ENCODE measurements at places on chromosomes 6 and 20.
A peak's percentile ranks its signal among the peaks of the same experiment; 100 is the strongest.

GRCh38 chr6:139370283-139370998 is 4.0 kb downstream of the CITED2 start:
- DNase-seq, result peak; percentile 82

DNA sequence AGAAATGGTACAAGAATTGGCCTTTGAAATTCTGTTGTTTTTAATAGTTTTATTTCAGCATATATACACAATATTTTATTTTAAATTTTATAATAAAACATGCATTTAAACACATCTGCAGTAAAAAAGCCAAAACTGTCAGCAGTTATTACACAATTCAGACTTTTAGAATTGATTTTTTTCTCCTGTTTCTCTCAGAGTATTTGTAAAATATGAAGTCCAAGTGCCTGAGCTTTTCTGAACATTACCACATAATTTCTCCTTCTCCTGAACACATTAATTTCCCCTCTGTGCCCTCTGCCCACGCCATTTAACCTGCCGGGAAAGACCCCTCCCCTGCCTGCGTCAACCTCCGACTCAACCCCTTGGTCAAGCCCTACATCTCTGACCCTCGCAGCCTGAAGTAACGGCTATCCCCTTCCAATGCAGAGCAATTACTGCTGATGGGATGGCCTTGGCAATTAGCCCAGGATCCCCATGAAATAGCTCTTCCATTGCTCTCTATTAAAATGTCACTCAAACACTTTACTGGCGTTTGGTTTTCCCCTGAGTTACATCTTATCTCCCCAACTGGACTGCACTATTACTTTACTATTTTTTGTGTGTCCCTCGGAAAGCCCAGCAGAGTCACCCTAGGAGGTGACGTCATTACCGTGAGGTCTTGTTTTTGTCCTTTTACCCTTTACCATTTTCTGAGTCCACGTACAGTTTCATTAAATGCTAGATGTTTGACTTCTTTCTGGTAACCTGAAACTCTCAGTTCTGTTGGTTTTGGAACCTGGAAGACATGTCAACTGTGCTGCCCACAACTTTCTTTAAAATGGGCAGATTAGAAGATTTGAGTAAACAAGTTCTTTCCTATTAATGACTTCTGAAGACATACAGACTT is 146.7 kb upstream of the TAB2 start:
- DNase-seq, result no peak

GRCh38 chr6:165950316-165950715 is 217.3 kb downstream of the TBXT start:
- DNase-seq, result no peak

- DNase-seq, result no peak
Observed at GRCh38 chr20:35743693-35744491, 1.8 kb upstream of the RBM39 start.

DNA sequence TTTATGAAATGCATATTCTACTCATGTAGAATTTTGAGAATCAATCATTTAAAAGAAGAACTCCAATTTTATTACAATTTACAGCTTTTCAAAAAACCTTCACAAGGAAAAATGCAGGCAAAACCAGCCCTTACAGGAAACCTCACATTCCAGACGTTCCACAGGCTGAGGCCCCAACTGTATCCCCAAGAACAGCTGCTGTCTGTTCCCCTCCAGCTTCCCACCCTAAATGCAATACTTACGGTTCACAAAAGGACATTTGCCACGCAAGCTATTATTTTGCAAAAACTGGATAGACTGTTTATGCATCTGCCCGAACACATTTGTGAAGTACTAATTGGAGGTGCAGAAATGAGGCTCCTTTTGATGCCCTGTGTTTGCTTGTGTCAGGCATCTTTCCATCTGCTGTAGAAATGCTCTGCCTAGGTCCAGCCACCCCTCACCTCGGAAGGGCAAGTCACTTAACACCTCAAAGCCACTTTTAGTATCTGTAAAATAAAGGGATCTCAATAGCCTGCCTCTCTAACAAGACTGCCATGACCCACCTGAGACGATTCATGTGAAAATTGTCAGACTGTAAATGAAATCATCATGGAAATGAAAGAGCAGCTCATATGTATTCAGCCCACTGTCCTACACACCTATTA is 26.5 kb downstream of the PDE10A start:
- DNase-seq, result no peak

DNA sequence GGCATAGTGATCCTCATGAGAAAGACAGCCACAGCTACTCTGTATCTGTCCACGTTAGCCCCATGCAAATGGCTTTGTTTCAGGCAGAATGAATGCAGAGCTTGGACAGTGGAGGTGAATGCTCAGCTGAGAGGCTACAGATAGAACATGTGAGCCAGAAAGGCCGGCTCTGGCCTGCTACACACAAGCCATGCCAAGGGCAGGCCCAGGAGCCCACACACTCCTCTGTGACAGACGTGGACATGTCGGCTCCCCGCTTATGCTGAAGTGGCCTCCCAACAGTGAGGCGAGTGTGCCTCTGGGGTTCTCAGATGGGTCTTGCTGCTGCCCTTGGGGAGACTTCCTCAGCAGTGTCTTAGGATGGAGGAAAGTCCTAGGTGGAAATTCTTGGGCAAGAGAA is 159.6 kb downstream of the SYNDIG1 start:
- no peak for DNase-seq

GRCh38 chr20:9204979-9205378 is 136.1 kb downstream of the PLCB4 start:
- DNase-seq, result no peak

DNA sequence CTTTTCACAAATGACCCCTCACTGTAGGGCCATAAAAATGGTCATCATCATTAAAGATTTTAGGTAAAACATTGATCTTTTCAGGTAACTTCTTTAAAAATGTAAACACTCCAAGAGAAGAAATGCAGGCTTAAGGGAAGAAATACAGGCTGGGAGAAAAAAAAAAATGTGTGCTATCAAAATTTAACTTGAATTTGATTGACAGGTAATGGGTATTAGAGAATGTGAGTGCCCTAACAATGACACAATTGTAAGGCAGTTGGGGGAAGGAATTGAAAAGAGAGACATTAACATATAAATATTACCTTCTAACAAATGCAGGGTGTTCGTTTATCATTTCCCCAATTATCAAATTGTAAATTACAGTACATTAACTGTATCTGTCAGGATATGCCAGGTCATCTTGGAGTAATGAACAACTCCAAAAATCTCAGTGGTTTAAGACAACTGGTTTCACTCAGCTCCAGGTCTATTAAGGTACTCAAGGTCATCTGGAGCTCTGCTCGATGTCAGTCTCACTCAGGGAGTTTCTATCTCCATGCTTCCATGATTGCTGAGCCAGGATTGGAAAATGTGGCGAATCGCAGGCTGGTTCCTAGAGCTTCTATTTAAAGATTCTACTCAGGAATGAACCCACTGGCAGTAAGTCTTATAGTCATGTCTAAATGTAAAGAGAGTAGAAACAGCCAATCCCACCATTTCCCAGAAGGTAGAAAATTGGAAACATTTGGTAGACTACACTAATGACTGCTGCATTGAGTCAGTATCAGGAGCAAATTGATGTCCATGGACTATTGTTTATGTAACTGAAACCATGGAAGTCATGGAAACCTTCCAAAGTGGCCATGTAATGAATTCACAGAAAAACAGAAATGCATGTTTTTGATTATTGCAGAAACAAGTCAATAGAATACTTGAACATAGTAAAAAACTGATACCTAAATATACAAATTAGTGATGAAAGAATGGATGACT is 55.6 kb downstream of the FRK start:
- DNase-seq, result peak; percentile 88

- DNase-seq, result no peak
Observed at GRCh38 chr6:145841668-145842067, 27.1 kb upstream of the FBXO30 start.

DNA sequence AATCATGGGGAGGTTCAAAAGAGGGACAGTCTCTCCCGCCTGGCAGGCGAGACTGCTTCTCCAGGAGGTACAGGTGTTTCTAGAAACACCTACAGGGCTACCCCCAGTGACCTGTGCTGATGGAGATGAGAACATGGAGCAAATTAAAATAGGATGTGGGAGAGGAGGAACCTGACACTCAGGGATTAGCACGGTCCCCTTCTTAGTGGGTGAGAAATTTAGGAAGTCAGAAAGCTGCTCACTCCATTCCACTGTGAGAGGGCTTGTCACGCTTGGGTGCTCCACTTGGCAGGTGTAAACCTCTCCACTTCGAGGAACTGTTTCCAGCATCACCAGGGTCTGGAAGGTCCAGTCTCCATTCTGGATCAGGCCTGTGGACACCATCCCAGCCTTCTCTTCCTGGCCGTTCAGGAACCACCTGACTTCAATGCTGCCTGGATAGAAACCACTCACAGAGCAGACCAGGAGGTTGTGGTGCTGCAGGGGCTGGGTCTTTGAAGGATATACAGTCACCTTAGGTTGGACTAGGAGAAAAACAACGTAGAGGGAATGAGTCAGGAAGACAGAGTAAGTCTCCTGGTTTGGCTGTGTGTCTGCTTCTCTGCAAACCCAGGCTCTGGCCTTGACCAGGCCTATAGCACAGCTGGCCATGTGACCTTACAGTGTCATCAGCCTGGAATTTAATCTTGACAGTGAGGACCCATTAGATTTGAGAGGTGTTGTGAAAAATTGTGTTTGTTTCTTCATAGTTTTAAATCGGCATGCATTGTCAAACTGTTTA is 8.1 kb downstream of the HLA-DRB1 start:
- no peak for DNase-seq

GRCh38 chr6:7229376-7230326 is 83.3 kb downstream of the SSR1 start:
- DNase-seq, result no peak

DNA sequence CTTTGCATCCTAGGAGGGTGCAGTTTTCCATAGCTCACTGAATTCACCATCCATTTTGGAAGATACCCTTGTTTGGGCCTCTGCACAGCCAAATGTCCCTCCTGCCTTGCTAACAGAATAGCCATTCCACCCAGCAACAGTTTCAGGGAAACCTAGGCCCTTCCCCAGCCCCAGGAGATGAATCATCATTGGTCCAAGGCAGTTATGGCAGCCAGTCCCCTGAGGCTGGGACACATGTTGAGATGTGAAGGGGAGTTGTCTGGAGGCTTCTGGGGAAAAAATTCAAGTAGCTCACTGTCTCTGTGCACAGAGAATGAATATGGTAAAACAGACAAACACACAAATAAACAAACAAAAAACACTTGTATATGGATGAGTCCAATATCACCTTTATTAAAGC is 17.4 kb upstream of the SIRPB2 start:
- no peak for DNase-seq

DNA sequence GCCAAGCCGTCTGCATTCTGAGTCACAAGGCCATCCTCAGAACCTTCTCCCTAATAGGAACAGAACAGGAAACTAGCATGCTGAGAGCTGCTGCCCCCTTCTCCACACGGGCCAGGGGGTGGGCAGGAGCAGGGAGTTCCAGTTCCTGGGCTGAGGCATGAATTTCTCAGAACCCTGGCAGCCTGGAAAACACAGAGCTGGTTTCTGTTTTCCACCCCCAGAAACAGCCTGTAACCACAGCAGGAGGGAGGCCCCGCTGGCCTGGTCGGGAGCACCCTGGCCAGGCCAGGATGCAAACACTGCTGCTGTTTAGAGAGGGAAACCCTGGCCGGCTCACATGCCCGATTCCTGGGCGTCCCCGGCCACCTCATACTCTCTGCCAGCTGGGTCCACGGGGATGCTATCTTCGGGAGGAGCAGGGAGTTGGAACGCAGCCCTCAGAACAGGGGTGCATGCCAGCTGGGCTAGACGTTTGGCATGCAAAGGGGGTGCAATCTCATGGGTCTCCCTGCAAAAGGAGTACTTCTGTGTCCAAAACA is 130.1 kb downstream of the NFATC2 start:
- no peak for DNase-seq

DNA sequence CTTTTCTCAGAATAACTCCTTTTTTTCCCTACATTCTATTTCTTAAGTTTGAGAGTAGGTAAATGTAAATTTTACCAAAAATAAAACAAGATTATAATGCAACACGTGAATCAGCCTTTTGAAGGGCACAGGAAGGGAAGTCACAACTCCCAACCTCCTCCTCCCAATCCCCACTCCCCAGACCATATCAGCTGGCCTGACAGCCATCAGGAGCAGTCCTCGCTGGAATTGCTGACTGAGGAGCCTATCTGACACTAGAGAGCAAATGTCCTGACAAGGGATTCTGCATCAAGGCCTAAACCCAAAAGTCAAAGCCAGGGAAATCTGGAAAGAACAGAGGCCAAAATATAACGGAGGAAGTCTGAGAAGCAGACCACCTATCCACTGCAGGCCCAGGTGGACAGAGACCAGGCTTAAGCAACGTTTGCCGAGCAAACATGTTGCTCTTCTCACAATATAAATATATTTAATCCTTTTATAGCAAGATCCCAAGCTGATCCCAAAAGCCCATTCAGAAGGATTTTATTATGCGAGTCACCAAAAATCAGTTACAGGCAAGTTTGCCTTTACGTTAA is 2.5 kb downstream of the RRAGD start:
- no peak for DNase-seq

DNA sequence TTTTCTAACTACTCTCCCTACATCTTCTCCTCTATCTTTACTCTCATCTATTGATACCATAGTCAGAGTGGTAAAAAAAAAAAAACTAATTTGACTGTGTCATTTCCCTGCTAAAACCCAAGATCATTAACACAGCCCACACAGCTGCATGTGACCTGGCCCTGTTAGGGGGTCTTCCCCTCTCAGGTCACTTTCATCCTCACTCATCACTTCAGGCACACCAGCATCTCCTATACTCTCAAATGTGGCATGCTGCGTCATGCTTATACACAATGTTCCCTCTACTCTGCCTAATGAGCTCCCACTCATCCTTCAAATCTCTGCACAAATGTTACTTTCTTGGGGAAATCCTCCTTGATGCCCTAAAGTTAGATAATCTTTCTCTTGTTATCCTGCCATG is 86.8 kb downstream of the CDK19 start:
- no peak for DNase-seq

DNA sequence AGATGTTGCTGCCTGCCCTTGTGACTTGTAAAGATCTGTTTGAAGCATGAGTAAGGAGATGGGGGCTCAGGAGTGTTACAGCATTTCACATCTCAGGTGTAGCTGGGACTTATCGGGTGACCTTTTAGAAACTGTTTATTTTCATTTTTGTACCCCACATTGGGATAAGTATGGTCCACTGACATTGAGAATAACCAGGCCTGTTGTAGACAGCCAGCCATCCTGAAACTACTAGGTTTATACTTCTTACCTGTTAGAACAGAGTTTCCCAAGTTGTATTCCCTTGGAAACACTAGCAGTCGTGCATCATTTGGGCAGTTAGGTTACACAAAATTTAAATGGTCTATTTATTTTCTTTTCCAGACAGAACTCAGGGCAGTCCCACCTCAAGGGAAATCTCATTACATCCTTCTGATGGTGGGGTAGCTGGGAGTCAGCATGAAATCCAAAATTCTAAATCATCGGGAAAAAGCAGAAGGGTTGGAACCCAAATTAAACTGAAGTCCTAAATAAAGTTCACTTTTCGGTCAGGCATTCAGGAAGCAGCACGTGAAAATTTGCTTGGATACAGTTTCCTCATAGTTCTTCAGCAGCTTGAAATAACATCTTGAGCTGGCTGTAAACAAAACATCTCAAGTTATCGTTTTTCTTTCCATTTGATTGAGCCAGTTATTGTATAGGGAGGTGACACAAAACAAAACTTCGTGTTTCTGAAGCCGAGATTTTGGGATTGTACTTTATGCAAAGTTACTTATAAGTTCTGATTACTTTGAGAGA is 30.5 kb downstream of the FOXO3 start:
- no peak for DNase-seq

All from muscle of back (tissue), 13 donors.